ENCODE measurements at places on chromosomes 13 and 19.

DNA sequence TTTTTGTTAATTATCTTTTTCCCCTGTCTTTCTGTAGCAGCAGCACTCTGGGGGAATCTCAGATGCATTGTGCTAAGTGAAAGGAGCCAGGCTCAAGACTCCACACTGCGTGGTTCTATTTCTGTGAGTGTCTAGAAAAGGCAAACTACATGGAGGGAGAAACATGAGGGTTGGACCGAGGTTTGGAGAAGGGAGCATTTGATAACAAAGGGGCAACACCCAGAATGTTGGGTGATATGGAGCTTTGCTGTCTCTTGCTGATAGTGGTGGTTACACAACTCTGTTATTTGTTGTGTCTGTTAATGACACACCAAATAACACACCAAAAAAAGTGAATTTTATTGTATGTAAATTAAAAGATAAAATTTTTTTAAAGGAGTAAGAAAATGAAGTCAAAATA, 107.8 kb downstream of the COL4A2 start:
- DNase-seq, result no peak

- peak; percentile 56 for DNase-seq
These were observed 575.8 kb upstream of the KLF12 start for GRCh38 chr13:74710006-74710405.

- DNase-seq, result no peak
These were observed 329.0 kb downstream of the OLFM4 start for GRCh38 chr13:53357582-53357981.

DNA sequence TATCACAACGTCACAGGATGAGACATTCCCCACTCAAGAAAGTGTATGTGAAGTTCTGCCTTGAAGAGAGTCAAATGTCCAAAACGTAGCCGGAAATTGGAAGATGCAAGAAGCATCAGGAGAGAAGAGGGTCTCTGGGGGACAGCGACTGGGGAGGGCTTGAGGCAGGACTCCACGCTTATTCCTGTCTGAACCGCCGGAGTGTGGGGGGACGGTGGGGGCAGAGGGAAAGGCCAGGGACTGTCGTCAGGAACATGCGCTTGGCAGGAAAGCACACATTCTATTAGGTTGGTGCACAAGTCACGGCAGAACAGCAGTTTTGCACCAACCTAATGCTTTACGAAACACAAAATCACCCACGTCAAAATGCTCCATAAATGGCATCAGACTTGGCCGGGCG, 95.3 kb upstream of the TM9SF2 start:
- no peak for DNase-seq

- DNase-seq, result peak; percentile 67
These were observed 11.3 kb upstream of the PNMA8A start for GRCh38 chr19:46482631-46483030.

DNA sequence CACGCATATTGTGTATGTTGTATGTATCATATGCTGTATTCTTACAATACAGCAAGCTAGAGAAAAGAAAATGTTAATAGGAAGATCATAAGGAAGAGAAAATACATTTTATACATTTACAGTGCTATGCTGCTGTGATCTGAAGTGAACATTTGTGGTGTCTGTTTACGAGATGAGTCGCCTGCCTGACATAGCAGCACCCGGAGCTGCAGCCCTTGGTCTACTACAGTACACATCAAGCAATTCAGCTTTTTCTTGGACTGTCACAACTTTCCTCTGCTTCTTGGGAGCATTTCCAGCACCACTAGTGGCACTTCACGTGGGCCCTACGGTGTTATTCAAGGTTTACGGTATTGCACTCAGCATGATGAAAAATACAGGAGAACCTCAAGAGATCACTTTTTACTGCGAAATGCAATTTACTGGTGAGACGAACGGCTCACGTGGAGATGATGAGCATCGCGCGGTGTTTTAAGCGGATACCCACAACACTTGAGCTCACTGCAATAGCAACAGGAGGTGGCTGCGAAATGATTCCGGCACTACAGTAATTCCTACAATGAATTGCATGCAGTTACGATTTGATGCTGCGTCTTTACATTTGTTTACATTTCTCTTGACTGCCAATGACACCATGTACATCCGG, 308.4 kb downstream of the FGF9 start:
- no peak for DNase-seq

- DNase-seq, result peak; percentile 84
These were observed 276.4 kb downstream of the KLF5 start for GRCh38 chr13:73335210-73335609.

GRCh38 chr19:3535563-3535965, 3.4 kb upstream of the TEKTIP1 start:
- no peak for DNase-seq

DNA sequence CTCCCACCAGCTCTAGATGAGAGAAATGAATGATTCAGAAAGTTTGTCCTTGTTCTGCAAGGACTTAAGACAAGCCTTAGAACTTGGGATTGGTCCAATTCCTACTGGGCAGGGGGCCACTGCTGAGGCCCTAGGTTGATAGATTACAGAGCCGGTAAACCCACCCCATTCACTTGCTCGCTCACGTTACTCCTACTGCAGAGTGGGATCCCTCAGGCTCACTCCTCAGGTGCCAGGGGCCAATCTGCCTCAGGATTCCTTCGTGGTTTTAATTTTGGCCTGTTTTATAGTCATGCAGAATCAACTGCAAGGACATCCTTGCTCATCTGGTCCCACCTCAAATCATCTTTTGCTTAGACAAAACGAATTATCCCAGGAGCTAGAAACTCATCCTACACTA, 59.0 kb downstream of the SERP2 start:
- no peak for DNase-seq

- DNase-seq, result peak; percentile 69
These were observed 2.9 kb upstream of the NRTN start for GRCh38 chr19:5801796-5802619.

DNA sequence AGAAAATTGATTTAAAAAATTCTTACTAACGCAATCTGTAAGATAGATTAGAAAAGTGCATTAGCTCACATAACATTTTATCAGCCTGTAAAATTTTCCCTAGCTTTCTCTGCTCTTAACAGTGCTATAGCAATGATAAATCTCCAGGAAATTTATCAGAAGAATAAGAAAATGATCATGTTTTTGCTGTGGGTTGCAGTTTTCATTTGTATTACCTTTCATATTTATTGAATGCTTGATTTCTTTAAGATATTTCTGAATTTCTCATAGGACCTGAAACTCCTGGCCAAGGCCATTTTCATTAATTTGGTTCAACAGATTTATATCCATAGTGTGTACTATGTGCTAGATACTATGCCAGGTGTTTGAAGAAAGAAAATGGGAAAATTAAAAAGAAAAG, 130.3 kb upstream of the STARD13 start:
- DNase-seq, result no peak

- no peak for DNase-seq
These were observed 248.3 kb downstream of the DCLK1 start for GRCh38 chr13:35882722-35883497.

DNA sequence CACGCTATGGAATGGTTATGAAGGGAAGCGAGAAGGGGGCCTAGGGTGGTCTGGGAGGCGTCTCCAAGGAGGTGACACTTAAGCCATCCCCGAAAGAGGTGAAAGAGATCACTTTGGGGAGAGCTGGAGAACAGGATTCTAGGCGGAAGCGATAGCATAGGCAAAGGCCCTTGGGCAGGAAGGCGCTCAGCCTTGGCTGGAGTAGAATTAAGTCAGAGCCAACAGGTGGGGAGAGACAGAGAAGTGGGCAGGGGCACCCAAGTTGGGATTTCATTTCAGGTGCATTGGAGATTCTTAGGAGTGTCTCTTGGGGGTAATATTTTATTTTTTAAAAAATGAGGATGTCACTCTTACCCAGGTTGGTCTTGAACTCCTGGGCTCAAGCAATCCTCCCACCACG, 9.6 kb downstream of the SNRPD2 start:
- no peak for DNase-seq

DNA sequence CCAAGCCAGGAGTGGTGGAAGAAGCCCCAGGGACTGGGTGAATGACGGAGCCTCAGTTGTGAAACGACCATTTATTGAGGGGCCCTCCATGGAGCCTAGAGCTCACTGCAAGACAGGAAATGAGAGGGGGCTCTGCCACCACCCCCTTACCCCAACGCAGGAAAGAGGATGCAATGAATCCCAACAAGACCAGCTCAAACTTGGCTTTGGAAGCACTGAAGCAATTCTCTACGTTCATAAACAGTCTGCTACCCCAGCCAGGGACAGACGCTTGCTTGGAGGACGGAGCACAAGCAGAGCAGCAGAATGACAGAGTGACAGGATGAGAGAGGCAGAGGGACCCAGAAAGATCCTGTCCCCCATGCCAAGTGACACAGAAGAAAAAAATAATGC, 1.0 kb downstream of the PRKACA start:
- no peak for DNase-seq

DNA sequence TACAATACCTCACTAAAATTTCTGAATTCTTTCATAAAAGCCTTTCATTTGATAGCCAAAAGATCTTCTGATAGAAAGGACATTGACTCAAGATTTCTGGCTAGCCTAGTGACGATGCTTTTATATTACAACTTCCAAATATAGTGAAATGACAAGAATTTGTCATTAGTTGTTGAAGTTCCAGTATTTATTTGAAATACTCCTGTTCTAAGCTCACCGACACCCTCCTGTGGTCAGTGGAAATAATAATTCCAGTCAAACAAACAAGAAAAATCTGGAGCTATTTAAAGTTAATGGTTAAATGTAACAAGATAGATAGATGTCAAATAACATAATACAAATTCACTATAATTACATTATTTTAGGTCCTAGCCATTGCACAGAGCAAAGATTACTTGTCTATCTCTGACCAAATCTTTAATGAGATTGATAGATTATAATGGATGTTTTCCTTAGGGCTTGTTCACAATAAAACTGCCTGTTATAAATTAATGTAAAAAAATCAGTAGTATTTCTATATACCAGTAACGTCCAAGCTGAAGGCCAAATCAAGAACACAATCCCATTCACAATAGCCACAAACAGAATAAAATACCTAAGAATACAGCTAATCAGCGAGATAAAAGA, 195.5 kb downstream of the RGCC start:
- DNase-seq, result peak; percentile 69

- no peak for DNase-seq
These were observed 562.5 kb downstream of the GPC5 start for GRCh38 chr13:91960947-91961346.

DNA sequence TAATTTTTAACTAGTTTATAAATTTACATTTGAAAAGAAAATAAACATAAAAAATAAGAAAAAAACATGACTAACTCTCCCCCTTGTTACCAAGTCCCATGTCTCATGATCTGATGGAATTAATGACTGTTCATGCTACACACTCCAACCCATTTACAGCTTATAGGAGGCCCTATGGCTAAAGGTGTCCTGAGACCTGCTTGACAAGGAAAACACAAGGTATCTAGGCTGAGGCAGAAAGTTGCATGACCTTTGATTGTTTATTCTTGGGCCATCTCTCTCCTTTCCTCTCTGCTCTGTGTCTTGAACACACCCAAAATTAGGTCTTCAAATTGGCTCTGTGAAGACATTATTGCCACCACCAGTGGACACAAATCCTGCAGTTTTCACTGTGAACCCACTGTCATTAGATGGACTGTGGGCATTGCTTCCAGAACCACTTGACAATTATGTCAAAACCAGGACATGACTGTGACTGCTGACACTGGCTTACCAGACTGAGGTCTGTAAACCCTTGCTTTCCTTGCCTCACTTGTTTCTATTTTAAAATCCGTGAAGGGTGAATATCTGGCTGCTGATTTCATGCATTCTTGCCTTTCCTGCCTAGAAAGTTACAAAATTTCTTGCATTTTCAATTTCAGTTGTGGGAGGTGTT, 386.5 kb upstream of the SPRY2 start:
- DNase-seq, result no peak

GRCh38 chr19:14536926-14537692, 7.7 kb downstream of the TECR start:
- peak; percentile 49 for DNase-seq

GRCh38 chr13:107329991-107330390, 762.1 kb upstream of the ARGLU1 start:
- no peak for DNase-seq

DNA sequence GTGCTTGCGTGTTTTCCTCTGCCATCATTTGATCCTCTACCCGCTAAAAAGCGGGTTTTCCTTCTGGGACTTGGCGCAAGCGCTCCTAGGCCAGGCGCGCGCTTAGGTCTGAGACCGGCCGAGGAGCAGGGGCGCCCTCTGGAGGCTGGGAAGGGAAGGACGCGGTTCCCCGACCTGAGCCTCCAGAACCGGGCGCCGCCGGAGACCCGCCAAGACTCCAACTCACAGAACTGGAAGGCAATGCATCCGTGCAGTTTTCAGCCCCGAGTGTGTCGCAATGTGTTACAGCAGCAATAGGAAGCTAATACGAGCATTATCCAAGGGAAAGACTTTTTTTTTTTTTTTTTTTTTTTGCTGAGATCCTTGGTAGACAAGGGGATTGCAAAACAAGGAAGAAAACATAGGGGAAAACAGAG, 190.9 kb downstream of the COL4A1 start:
- peak; percentile 77 for DNase-seq

DNA sequence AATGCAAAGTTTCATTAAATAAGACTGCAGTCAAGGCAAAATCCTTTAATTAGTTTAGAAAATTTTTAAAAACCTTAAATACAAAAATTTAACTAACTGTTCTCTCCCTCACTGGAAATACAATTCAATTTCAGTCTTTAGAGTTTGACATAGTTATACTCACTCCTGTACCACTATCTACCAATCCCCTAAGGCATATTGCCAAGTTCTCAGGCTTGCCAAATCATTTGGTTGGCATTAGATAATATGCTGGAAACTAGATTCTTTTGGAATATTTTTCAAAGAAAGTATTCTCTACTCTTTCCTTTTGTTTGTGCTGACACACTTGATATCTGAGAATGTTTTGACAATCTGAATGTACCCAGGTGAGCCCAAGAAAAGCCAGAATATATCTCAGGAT, 77.2 kb downstream of the TSC22D1 start:
- no peak for DNase-seq

- DNase-seq, result peak; percentile 67
These were observed 3.9 kb downstream of the TMEM147 start for GRCh38 chr19:35549174-35549788.

- DNase-seq, result peak; percentile 75
These were observed 864 bp downstream of the FTL start for GRCh38 chr19:48965806-48966540.

DNA sequence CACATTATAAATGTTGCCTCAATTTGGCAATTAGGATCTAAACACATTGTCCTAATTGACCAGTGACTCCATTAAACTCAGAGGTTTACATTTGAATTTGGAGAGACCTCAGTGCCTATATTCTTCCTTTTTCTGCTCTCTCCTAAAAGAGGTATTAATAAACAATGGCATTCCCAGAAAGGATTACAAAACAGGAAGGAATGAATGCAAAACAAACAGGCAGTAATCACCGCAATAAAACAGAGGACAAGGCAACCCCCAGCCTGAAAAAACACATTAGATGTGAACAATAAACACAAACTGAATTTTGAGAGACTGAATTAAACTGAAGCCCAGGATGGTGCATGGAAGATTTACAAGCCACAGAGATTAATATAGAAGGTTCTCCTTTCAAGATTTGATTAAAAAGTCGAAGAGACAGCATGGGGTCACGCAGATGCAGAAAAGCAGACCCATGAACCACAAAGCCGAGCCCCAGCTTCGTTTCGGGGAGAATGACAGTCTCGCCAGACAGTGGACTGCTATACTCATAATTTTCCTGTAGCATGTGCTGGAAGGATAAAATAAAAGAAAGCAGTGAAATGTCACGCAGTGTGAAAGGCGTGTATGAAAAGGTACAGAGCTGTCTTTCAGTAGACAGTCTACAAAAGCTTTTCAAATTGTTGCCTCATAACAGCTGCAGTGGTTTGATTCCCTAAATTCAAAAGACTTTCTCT, 503.0 kb downstream of the LIG4 start:
- no peak for DNase-seq

Data from fibroblast of skin of right quadriceps (primary cell).